BJ (cell line): ENCODE measurements at places on chromosomes 6 and 20. TPM values are rescaled to one million over a fixed set of nuclear protein-coding genes. Genes with fewer than 3 reads are reported as not detected.

Gene PRICKLE4
- 0.31 TPM in 1 of 2 replicates, not detected in the other for polyA plus RNA-seq

Gene NEURL2
- 2.1 and 4.3 TPM in 2 replicates for polyA plus RNA-seq

GRCh38 chr6:68054756-68055155, 580.3 kb upstream of the ADGRB3 start:
- DNase-seq: no peak

Gene RSPO3
- polyA plus RNA-seq: not detected in 2 replicates

Gene SYCP2L
- 0.04 TPM in 1 of 2 replicates, not detected in the other for polyA plus RNA-seq
